ENCODE measurements at places on chromosomes 5 and 9.

- no peak for DNase-seq
These were observed 17.7 kb upstream of the RAPGEF1 start for GRCh38 chr9:131757549-131757948.

- no peak for DNase-seq
These were observed 147.2 kb upstream of the CD180 start for GRCh38 chr5:67343835-67344234.

DNA sequence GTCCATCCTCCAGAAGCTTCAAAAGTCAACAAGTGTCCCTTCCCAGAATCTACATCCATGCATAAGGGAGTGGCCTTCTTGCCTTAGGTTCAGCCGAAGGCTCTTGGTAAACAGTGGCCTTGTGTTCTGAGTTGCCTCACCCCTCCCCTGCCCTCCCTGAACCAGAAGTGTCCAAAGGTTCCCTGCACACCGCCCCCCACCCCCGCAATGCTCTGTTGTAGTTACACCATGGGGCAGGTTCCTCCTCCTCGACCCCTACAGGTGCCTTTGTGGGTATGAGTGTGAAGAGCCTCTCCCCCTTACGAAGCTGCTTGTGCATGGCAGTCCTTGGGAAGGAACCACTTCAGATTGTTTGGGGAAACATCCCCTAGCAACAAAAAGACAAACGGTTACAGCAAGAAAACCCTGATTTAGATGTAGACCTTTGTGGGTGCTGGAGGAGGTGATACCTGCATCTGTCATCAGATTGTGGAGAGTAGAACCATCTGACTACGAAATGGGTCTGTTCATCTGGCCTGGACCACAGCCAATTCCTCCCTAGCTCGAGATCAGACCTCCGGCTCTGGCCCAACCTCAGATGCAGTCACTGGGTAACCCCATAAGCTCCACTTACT is 7.1 kb downstream of the SPACA9 start:
- DNase-seq, result no peak

DNA sequence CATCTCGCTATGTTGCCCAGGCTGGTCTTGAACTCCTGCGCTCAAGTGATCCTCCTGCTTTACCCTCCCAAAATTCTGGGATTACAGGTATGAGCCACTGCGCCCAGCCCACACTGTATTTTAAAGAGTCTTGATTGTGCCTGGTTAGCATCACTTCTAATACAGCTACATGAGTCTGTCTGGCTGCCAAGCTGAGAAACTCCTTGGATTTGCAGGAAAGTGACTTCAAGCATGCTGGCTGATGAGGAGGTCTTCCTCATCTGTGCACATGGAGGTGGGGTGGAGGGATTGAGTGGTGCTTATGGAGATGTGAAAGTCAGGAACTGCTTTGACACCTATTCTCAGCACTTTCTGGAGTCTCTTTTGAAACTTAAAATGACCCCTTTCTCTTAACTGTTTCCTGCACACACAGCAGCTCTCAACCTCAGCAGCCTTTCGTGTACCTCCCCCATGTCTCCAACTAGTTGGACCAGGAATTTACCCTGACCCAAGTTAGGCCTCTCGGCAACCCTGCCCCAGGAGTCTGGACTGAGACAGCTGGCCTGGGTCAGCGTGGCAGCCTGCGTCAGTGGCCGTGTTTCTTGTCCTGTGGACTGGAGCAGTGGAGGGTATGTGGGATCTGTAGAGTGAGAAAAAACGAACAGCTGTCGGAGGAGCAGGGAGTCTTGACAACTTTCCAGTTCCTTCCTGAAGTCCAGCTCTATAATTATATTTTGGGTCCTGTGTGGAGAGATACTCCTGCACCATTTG is 72.5 kb downstream of the ACER2 start:
- no peak for DNase-seq

- no peak for DNase-seq
These were observed 213.4 kb downstream of the PALM2AKAP2 start for GRCh38 chr9:109993250-109993978.

- no peak for DNase-seq
These were observed 30.5 kb downstream of the TRIO start for GRCh38 chr5:14173377-14174229.

DNA sequence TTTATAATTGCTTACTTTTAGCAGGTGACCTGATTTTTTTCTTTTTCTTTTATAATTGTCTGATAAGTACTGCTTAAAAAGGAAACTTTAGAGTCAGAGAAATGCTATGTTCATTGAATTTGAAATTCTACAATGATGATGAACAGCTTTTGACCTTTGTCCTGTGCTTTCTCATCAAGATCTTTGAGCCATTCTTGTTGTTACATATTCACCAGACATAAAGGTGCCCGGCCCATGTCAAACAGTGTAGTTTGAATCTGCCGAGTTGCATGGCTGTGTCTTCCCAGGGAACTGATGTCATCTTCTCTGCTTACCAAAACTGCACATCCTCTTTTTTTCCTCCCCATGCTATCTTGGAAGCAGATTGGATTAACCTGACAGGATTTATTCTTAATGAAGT is 163.6 kb downstream of the LRRC70 start:
- DNase-seq, result no peak

DNA sequence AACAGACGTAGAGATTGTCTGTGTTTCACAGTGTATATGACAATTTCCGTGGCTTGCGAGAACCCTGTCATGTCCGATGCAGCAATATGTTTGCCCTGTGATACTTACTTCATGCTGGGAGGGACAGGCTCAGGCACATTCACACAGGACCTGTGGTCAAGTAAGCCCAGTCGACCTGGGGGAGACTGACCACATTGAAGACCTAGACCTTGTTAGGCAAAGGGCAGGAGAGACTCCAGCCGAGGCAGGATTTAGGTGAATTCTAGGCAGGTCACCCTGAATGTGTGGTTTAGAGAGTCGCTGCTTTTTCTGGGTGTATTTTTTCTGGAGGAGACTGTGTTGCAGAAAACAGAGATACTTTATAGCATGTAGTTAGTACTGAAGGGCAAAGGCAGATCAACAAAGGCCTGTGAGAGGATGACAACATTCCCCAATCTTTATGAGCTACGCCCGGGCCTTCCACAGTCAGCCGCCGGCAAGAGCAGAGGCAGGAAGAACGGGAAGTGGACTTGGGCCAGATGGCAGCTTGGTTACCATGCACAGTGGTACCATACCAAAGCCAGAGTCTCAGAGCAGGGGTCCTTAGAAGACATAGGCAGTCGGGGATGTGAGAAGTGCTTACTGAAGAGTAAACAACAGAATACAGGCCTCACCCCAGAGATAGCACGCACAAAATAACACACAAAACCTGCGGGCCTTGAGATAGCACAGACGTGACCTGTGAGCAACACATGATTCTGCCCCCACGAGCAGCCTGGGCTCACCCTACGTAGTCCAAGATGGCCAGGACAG is 220.7 kb downstream of the CACNA1B start:
- DNase-seq, result no peak

DNA sequence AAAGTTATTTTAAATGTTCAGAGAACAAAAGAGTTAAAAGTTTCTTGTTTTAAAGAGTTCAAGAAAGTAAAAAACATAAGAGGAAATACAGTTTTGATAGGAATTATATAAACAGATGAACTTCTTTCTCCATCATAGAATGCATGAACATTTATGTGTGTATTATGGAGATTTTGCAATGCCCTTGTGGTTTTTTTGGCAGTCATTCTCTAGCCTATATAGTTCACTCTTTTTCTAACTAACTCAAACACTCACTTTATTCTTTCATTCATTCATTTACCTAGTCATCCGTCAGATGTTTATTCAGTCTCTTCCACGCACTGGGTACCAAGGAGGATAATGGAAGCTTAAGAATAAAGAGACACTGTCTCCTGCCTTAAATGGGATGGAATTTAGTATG is 195.9 kb upstream of the VLDLR start:
- DNase-seq, result no peak

- DNase-seq, result no peak
These were observed 4.2 kb downstream of the KCNIP1 start for GRCh38 chr5:170508036-170508435.

DNA sequence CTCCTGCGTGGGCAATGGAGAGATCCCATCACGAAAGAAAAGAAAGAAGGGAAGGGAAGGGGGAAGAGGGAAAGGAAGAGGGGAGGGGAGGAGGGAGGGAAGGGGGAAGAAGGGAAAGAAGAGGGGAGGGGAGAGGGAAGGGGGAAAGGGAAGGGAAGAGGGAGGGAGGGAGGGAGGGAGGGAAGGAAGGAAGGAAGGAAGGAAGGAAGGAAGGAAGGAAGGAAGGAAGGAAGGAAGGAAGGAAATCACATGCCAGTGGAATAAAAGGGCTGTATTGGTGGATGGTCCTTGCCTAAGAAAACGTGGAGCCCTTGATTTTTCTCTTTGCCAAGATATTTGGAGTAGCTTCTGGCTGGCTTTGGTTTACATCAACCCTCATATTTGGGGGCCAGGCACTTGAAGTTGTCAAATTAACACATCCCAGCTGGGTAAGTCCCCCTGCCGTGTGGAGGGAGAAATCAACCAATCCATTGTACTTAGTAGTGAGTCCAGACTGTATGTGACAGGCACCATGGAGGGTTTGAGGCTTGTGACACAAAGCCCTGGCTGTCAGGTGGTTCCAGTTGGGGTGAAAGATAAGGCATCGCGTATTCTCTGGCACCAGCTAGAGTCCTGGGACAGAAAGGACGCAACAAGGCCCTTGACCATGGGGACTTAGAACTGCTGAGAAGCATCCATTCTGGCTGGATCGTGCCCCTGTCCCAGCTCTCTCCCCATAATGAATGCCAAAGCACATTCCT is 23.7 kb downstream of the IDNK start:
- no peak for DNase-seq

GRCh38 chr9:137279741-137280473 is 2.4 kb downstream of the TOR4A start:
- DNase-seq, result no peak

- DNase-seq, result no peak
These were observed 36.2 kb upstream of the CXXC5 start for GRCh38 chr5:139611703-139612584.

DNA sequence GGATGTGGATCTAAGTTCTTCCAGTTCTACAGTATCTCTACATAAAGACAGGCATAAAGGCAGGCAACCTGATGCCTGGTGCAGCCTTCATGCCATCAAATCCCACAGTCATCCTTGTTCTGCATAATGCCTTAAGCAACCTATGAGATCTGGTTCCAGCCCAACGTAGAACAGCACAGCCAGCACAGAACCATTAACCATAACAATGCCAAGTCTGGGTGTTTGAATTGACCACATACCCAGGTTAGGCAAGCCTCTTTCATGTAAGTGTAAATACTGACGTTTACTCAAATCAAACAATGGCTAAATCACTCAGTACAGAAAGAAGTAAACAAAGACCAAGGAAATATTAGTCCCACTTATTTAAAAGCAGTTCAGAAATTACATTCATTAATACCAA is 195.0 kb downstream of the ADAMTSL1 start:
- no peak for DNase-seq

- no peak for DNase-seq
These were observed 391.1 kb downstream of the TMEM161B start for GRCh38 chr5:87877495-87877894.

GRCh38 chr9:69253057-69253456 is 72.0 kb upstream of the ENTREP1 start:
- DNase-seq, result no peak

GRCh38 chr5:150410524-150411244 is 2.0 kb downstream of the CD74 start:
- peak; percentile 21 for DNase-seq

DNA sequence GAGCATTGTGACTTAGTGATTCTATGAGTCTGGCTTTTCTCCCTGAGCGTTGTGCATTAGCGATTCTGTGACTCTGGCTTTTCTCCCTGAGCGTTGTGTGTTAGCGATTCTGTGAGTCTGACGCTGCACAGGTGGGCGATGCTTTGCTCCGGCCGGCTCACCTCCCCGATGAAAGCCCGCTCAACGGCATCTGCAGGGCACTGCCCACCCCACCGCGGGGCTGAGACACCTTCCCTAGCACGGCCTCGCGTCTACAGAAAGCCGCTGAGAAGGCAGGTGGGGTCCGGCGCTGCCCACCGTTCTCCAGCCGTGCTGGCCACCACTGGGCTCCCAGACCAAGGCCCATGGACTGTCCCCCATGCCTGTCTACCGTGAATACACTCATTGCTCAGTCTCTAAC is 12.8 kb upstream of the SLC9A3 start:
- no peak for DNase-seq

- no peak for DNase-seq
These were observed 18.0 kb downstream of the FRRS1L start for GRCh38 chr9:109149089-109149488.

Measured in AG09309 (cell line).